ENCODE measurements at places on chromosomes 1 and 21.

DNA sequence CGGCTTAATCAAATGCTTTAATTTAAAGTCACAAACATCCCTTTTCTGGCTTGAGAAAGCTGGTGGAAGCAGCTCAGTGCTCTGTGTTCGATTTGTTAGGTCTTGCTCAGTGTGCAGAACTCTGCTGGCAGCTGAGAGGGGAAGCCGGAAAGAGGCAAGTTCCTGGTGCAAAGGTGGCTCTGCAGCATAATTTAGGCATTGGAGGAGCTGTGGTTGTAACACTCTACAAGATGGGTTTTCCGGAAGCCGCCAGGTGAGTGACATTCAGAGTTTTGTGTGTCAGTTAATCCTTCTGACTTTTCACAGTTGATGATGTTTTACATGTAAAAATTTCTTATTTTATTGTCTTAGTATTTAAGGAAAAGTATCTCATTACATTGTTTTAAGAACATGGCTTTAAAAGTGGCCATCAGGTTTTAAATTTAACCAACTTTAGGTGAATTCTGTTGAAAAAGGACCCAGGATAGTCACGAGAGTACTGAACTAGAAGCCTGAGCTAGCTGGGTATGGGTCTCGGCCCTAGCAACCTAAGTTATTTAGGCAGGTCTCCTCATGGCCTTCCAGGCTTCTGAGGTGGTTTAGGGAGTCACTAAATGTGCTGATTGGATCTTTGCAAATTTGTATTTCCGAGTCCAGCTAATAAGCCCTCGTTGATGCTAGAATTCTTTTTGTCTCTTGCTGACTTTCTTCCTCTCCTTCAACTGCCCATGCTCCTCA lies 47.1 kb upstream of the PODN start:
- DNase-seq, result peak; percentile 76

GRCh38 chr21:41684381-41685245 lies 82.2 kb downstream of the RIPK4 start:
- no peak for DNase-seq

DNA sequence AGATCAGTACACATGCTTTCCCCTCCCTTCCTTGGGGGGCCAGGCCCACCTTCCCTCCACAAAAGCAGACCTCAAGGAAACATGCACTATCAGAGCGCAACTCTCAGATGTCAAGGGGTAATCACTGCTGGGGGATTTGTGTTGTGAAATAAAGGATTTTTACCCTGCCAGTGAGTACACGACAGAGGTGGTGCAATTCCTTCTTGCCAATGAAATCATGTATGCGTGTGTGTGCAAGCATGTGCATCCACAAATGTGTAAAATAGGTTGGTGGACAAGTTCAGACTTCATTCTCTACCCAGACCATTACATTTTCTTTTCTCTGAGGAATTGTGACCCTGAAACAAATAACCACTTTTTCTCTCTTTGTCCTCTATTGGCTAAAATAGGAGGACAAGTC lies 9.8 kb upstream of the NOS1AP start:
- no peak for DNase-seq

DNA sequence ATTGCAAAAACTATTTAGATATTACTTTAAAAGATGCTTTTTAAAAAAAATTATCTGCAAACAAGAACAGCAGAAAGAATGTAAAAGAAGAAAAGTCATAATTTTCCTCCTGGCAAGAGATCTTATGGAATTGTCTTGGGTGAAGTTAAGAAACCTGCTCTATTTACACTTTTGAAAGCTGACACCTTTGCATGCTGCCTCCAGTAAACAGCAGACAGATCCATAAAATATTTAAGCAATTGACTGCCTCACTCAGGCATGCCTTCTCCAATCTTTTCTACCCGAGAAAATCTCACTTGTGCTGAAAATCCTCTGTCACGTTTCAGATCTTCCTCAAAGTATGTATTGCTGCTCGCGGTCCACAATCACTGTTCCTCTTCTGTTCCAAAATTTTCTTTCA lies 107.9 kb upstream of the ZP4 start:
- no peak for DNase-seq

DNA sequence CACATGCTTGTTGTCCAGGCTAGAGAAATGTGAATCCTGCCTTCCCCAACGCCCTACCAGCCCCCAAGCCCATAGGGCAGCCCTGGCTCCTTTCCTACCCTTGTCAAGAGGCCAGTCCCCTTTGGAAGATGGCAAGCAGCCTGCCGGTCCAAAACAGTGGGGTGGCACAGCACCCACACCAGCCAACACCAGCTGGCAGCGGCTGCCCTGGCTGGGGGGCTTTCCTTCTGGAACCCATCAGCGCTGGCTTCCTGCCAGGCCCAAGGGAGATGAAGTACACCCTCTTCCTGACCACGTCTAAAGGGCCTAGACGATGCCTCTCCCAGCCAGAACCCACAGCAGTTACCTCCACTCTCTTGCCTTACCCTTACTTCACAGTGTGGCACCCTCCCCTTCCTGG lies 24.2 kb downstream of the KCNN3 start:
- no peak for DNase-seq

DNA sequence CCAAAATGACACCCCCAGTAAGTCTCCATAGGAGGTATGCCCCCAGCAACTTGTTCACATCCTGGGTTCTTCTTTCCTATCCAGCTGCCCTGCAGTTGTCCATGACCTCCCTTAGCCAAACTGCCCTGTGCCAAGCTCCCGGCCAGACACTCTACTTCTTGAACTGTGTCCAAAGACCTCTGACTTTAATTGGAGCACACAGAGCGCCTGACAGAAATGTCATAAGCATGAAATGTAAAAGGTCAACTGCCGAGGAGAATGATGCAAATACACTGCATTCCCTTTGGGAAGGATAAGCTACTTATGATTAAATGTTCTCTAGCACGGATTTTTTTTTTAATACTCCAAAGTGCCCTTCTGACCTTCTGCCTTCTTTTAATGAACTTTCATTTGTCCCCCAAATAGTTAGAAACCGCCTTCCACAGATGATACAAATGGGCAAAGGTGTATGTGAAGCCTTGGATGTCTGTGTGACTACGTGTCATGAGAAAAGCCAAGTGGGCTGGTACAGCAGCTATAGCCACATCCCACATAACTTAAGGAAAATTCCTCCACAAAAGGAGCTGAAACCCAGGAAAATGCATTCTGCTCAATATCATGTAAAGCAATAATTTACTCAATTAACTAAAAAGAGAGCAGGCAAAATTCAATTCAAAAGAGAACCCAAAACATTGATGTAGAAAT lies 26.8 kb downstream of the PALMD start:
- no peak for DNase-seq

- no peak for DNase-seq
These were observed 18.3 kb downstream of the NPL start for GRCh38 chr1:182807907-182808306.

DNA sequence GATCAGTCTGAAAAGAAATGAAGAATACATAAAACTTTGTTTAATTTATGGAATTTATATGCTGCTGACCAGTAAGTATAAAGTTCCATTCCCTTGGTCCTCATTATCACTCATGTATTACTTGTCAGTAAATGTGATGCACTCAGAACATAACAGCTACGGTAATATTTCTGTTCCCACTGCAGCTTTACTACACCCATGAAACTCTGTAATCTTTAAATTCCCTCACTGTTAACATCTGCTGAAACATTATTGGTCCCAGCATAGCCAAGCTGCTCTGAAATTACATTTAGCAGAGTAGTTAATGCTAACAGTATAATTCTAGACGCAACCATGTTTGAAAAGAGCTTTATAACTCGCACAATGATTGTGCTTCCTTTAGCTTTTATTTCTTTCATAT lies 238.4 kb downstream of the GPATCH2 start:
- no peak for DNase-seq

DNA sequence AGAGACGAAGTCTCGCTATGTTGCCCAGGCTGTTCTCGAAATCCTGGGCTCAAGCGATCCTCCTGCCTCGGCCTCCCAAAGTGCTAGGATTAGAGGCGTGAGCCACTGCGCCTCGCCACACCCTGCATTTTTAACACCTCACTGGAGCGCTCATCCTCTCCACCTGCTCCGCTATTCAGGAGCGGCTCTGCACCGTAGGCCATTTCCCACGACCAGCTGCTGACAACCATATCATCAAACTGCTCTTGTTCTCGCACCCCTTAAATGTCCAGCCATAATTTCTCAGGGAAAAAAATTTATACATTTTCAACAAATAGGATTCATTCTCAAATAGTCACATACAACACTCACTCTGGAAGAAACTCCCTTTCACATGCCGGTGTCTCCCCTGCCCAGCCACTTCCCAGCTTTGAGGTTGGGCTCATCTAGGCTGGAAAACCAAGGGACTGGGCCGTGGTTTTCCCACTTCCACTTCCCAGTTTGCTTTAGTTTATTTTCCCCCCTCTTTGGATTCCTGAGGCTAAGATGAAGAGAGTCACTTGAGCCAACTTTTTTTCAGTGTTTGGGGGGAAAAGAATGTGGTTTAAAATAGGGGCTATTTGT lies 639 bp upstream of the IPO9 start:
- DNase-seq, result no peak

DNA sequence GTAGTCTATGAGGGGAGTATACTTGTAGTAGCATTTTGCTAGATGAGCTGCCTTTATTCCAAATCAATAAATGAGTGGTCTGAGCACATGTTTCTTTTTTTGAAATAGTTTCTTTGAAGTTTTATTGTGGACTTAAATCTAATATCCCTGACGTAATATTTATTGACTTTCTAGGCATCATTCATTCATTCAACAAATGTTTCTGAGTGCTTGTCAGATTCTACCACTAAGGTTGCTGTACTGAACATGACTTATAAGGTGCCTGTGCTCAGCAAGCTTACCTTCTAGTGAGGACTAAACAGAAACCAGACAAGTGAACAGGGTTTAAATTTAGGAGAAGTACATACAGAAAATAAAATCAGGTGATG lies 68.4 kb downstream of the POU2F1 start:
- no peak for DNase-seq

DNA sequence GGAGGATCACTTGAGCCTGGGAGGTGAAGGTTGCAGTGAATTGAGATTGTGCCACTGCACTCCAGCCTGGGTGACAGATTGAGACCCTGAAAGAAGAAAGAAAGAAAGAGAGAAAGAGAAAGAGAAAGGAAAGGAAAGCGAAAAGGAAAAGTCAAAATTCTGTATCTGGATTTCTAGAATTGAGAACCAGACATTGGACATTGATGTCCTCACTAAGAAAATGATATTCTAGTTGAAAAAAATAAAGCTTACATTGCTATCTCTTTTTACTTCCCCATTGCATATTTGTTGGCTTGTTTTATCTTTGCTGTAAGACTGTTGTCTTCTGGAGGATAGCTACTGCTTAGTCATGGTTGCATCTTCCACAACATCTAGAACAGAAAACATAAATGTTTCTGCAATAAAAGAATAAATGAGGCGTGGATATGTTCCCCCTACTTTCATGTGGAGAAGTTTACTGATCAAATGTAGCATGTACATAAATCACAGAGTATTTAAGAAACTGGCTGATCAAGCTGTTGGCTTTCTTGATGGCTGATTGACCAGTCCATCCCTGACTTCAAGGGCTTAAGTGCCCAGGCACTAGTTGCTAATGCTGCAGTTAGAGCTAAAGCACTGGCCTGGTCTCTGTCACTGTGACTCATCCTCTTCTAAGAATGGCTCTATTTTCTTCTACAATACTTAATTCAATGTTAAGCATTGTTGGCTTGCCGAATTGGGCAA lies 17.7 kb downstream of the CD53 start:
- DNase-seq, result no peak

- DNase-seq, result peak; percentile 25
These were observed 102.8 kb upstream of the C1orf21 start for GRCh38 chr1:184283999-184284398.

DNA sequence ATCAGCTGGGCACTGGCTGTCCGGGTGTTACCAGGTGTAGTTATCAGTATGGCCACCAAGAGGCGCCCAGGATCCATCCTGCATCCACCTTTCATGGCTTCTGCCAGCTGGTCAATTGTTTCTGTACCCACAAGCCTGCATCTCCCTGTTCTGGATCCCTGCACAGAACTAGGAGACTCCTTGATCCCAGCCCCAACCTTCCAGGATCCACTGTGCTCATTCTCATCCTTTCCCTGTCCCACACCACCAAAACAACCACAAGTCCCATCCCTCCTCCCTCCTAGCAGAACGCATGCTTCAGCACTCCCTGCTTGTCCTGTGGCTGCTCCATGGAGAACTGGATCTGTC lies 27.2 kb upstream of the FOXE3 start:
- peak; percentile 70 for DNase-seq

DNA sequence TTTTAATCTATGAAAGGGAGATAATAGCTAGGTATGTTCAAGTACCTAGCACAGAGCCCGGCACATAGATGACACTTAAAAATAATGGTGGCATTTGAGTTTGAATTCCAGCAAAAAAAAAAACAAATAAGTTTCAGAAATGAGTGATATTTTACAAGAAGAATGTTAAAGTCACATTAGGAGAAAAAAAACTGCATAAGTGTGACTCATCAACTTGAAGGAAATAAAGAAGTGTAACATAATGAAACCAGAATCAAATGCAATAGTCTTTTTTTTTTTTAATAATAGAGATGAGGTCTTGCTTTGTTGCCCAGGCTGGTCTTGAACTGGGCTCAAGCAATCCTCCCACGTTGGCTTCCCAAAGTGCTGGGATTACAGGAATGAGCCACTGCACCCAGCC lies 17.1 kb downstream of the DNASE2B start:
- DNase-seq, result no peak

DNA sequence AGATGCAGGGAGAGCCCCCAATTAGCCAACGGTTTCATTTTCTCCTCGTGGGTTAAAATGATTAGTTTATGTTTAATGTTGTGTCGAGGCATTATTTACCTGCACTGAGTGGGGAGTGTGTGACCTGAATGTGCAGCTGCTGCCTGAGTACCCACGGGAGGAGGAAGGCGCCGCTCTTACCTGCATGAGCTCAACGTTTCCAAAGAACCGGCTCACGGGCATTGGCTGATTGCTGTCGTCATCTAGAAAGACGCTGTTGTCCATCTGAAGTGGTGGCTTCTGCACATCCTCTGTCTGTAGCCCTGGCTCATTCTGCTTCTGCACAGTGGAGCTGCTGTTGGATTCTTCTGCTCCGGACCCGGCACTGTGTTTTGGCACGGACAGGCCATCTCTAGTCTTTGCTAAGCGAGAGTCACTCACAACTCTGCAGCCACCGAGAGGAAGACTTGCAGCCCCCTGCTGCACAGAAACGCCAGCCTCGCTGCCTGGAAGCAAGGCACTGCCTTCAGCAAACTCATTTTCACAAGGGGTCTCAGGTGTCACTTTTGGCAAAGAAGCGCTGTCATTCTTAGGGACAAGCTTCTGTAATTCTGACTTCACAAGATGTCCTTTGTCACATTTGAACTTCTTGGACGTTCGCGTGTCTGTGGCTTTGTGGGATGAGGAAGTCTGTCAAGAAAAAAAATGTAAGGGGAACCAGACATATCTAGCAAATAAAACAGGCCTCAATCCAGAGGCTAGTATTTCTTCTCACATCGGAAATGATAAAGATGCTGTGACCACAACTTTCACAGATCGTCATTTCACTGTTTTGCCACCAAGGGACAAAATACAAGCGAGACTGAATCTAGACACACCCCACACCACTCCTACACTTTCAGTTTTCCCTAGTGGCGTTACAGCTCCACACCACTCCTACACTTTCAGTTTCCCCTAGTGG lies 9.4 kb downstream of the C1orf174 start:
- no peak for DNase-seq

GRCh38 chr1:55211863-55212262 lies 3.3 kb downstream of the USP24 start:
- no peak for DNase-seq

Measured in NCI-H1694 (cell line).